ENCODE measurements at places on chromosomes 2 and 18. TPM values are rescaled to one million over a fixed set of nuclear protein-coding genes. Genes with fewer than 3 reads are reported as not detected.
A peak's percentile ranks its signal among the peaks of the same experiment; 100 is the strongest.

The IL1RN gene
- not detected for total RNA-seq

The SPAG16 gene
- 36.0 TPM for total RNA-seq

The AMMECR1L gene
- total RNA-seq = 16.8 TPM

The KCNIP3 gene
- 1.7 TPM for total RNA-seq

The EHD3 gene
- total RNA-seq = 30.6 TPM

The ANTXR1 gene
- total RNA-seq = 45.5 TPM

The AMER3 gene
- total RNA-seq = not detected

The SCYGR4 gene
- not detected for total RNA-seq

The APOB gene
- total RNA-seq = under 0.01 TPM

The HK2 gene
- 19.3 TPM for total RNA-seq

- no peak for DNase-seq
Measured at GRCh38 chr18:26875040-26875654, 9.6 kb upstream of the AQP4 start.

GRCh38 chr2:174681099-174682006, 82.9 kb downstream of the CHRNA1 start:
- DNase-seq = peak; percentile 46

GRCh38 chr2:141109633-141110032, 1021.2 kb downstream of the LRP1B start:
- DNase-seq = no peak

GRCh38 chr2:74373221-74373676, 6.9 kb downstream of the DCTN1 start:
- DNase-seq = no peak

DNA sequence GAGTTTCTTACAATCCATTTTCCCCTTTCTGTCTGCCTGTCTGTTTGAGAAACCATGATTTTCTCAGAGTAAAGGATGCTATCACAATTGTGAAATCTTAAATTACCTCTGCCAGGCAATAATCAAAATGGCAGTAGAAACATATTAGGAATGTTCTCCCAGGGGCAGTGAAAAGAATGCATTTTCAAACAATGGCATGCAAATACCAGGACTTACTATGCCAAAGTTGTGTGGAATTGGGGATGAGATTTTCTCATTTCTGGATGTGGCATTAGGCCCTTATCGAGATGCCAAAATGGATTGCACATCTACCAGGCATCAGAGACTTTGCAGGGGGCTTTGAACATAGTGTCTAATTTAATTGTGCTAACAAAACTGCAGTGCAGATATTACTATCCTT, 821.4 kb downstream of the RNF144A start:
- peak; percentile 17 for DNase-seq

- DNase-seq = peak; percentile 75
Measured at GRCh38 chr2:111617299-111618225, 266.4 kb downstream of the ANAPC1 start.

DNA sequence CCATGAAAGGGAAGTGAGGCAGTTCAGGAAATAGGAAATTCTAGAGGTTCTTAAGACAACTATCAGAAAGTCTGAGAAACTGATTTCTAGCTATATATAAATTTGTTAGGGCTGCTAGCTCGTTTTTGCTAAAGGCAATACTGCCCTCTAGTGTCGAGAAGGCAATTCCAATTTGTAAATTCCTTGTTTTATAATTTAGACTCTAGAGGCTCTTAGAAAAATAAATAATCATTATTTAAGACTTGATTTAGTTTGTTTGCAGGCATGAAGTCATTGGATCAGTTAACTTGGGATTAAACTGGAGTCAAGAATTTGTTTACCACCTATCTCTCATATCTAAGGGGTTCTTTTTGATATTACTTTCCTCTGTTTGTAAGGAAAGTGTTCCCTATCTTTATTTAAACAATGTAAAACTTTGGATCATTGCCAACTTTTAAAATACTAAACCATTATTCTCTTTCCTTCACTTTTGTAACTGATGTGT, 66.2 kb downstream of the ACVR2A start:
- peak; percentile 89 for DNase-seq

DNA sequence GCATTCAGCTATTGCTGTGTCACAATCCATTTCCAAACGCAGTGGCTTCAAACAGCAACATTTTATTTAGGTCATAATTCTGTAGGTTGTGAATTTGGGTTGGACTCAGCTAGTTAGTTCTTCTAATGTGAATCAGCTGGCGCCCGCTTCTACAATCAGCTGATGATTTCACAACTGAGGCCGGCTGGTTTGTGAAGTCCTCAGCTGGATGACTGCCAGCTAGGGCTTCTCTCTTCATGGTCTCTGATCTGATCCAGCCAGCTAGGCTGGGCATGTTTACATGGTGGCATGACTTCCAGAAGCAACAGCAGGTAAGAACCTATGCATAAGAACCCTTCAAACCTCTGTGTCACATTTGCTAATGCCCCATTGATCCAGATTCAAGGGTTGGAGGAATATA, 172.0 kb downstream of the SLC4A10 start:
- DNase-seq = peak; percentile 42

DNA sequence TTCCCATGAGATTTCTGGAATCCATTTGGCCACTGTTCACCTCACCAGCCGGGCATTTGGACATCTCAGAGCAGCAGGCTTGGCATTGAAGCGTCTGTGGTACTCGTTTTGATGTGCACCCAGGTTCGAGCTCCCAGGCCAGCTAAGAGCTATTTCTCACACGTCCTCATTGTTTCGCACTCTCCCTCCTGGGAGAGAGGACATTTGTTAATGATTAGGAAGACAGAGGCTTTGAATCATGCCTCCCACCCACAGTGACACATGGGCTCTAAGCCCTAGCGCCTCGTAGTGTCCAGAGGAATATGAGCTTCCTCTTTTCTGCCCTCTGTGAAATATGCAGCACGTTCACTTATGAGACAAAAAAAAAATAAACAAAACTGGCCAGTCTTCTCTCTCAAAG, 361.8 kb downstream of the RND3 start:
- DNase-seq = peak; percentile 90

DNA sequence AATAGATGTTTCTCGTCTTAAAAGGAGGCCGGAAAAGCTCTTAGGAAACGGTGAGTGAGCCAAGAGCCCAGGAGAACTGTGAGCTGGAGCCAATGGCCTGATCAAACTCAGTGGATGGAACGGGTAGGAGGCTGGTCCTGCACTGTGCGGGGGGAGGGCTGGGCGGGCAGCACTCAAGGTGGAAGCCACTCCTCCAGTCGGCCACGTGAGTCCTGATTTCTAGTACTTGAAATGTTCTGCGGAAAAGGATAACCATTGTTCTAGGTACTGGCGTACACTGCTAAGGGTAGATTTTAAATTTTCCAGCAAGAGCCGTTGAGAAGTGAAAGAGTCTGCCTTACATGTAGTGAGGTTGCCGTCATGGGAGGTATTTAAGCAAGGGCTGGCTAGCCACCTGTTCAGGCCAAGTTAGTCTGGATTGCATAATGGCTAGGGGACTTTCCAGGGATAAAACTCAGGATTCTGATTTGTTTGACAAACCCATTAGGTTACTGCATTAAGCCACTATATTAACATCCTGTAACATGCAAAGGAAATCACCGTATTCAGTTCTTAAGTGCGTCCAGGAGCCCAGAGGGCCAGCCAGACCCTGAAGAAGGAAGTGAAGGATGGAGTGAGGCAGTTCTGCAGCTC, 51.3 kb upstream of the ODC1 start:
- DNase-seq = no peak

DNA sequence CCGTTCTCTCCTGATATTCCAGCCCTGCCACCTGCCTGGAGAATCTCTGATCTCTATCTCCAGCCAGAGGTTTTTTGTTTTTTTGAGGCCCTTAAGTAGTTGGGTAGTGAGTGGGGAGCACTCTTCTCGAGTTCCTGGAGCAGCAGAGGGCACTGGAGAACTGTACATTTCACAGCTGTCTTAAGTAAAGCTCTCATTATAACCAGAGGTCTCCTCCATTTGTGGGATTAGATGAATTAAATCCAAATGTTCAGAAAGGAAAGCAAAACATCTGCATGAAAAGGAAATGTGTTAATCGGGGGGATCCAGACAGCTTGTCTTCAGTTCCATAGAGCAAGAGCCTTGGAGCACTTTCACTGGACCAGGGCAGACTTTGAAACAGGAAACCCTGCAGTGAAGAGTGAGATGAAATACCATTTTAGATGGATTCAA, 32.8 kb downstream of the AOX1 start:
- peak; percentile 89 for DNase-seq

GRCh38 chr2:206083602-206084438, 2.2 kb downstream of the INO80D start:
- peak; percentile 9 for DNase-seq

DNA sequence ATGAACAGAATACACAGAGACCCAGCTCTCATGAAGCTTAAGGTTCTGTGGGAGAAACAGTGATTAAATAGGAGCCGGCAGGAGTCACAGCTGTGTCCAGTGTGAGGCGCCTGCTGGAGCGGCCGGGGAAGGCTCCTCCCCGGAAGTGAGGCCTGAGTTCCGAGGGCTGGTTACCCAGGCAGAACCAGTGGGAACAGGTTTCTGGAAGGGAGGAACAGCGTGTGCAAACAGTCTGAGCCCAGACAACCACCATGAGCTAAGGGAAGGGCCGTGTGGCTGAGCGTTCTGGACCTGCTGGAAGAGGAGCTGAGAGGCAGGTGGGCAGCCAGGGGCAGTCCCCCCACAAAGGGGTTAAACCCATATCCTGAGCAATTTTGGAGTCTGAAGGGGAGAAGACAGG, 26.0 kb upstream of the NPAS2 start:
- DNase-seq = no peak

DNA sequence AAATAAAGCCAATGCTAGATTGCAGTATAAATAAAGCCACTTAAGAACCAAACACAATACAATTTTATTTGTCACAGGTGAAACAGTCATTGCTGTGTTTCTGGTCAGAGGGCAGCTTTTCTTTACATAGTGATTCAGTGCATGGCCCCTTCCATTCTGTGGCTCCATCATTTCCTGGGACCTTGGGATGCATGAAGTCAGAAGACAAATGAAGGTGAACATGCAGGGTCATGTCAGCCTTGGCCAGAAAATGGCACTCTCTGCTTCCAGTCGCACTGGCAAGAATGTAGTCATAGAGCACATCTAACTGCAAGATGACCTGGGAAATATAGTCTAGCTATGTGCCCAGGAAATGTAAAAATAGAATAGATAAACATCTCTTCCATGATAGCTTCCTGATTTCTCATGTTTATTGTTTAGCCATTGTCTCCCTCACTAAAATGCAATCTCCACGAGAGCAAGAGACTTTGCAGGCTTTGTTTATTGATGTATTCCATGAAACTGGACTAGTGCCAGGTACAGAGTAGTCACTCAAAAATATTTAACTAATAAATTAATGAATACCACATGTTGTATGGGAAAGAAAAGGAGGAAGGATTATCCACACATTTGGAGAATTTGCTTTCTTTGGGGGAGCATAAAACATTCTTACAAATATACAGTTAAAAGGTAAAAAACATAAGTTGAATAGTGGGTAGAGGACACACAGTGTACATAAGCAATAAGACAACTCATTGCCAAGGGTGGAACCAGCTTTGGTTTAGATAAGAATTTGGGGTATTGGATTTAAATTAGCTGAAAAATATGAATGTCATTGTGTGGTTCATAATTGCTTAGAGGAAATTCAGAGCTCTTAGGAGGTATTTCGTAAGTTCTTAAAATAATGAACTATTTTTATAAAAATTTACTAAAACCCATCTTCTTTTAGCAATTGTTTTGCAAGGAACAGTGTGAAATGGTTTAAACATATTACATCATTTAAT, 343.8 kb downstream of the PID1 start:
- DNase-seq = no peak

GRCh38 chr2:937530-937929, 13.1 kb upstream of the SNTG2 start:
- DNase-seq = no peak

GRCh38 chr2:1993711-1994682, 249.7 kb upstream of the PXDN start:
- peak; percentile 90 for DNase-seq

- peak; percentile 92 for DNase-seq
Measured at GRCh38 chr2:226063704-226064440, 664.4 kb downstream of the NYAP2 start.

DNA sequence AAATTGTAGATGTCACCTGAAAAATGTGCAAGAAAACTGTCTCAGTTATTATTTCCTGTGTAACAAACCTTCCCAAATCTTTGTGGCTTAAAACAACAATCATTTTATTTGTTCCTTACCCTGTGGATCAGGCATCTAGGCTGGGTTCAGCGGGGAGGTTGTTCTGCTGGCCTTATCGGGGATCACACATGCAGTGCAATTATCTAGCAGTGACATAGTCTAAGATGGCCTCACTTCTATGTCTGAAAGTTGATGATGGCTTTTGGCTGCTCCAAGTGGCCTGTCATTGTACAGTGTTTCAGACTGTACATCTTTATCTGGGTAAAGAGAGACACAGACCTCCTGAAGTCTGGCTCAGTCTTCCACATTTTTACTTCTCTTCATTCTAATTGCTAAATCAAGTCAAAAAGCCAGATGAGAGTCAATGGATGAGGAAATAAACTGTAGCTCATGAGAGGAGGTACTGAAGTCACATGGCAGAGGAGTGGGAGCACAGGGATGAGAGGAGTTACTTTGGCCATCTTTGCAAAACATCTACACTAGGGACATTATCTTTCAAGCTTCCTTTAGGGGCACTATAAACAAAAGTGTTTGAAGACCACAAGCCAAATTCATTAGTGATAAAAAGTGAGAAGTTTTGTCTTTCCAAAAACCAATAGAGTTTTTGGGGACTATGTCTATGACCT, 243.1 kb upstream of the CCDC68 start:
- no peak for DNase-seq

DNA sequence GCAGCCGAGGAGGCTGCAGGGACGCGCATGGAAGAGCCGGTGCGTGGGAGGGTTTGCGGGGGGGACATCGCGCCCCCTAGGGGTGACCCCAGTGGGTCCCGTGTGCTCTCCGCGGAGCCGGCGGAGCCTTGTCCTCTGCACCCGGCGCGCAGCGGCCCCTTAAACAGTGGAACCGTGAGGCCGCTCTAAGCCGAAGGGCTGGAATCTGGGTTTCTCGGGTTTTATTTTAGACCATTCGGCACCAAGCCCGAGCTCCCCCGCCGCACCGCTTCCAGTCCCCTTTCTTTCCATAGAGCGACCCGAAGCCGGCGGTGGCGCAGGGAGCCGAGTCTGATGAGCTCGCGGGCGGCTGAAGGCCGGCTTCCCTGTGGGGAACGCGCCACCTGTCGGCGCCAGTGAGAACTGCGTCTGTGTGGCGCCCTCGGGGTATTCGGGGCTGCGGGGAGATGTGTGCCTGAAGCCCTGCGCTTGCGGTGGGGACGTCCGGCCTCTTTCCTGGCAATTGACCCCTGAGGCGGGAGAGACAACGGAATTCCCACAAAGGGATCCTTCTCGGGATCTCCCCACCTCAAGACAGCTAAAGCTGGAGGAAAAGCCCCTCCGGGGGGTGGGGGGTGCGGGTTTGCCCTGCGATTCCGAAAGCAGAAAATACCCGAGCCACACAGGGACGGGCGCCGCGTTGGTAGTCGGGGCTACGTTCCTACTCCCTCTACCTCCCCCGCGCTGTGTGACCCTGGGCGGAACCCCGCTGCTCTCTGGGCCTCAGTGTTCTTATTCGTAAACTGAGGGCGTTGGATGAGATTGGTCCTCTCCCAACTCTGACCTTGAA, 8.2 kb upstream of the EN1 start:
- DNase-seq = peak; percentile 65

DNA sequence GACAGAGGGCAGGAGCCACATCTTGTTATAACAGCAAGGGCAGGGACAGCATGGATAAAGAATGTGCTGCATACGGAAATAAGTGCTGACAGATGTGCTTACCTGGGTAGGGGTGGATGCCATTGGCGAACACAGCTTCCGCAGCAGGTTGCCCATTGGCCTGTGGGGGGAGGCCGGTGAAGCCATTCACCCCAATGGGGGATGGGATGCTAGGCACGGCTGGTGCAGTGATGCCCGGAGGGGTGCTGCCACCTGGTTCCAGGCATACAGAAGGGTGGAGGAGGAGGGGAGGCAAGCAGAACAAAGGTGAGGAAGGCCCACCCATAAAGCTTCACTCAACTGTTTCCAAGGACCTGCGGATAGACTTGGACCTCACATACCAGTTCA, 294.9 kb downstream of the CELF4 start:
- no peak for DNase-seq
